ENCODE measurements at places on chromosomes 2 and 18.

DNA sequence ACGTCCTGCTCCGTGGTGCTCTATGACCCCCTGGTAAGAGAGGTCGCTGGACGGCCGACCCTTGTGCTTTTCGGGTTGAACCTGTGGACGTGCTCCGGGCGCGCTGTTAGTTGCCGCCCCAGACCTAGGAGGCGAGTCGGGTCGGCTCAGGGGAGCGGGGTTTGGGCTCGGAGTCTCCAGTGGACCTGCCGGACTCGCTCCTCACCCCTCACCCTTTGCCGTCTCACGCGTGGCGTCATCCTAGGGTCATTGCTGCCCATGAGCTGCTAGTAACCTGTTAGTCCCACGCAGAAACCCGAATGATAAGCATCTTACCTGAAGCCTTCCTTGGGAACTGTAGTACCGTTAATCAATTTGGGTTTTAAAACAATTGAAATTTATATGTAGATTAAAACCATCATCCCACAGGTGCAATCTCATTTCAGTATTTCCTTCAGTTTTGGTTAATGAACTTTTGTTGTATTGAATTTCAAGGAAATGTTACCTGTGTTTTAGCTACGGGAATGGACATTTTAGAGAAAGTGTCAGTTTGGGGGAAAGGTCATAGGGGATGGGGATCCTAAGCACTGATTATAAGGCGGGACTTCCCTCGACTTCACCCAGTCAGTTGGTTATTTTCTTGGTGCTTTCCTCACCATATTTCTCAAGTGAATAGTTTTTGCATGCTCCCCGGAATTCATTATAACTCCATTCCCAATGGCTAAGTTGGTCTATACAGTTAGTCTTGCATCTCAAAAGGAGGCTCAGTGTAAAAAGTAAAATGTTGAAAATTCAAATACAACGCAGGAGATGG, 536 bp downstream of the ELP2 start:
- no peak for DNase-seq
- H3K27ac ChIP-seq: peak overlapping the region; percentile 94
- H3K27me3 ChIP-seq: no peaks in the 10 kb centered on the region
- H3K4me3 ChIP-seq: peak overlapping the region; percentile 95
- peaks cover 56% of the 10 kb centered on the region for H3K4me1 ChIP-seq

- H3K27ac ChIP-seq: no peak overlapping the region
- no peaks in the 10 kb centered on the region for H3K4me1 ChIP-seq
- DNase-seq: no peak
- no peaks in the 10 kb centered on the region for H3K27me3 ChIP-seq
- H3K4me3 ChIP-seq: no peak overlapping the region
Observed at GRCh38 chr2:221924576-221924975, 352.5 kb upstream of the EPHA4 start.

DNA sequence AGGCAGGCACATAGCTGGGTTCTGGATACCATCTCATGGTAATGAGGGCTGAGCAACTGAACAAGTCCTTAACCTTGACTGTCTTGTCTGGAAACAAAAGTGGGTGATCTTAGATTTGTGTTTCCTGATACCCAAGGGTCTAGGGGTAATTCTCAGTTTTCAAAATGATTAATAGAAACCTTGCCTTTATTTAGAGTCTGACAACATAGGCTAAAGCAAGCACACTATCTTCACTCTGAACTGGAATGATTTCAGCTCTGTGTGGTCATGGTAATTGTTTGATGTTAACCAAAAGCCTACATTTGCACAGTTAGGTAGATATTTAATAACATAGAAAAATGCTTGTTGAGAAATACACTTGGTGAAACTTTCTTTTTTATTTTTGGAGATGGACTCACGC, 6.8 kb upstream of the LAMA3 start:
- H3K27ac ChIP-seq: no peak overlapping the region
- H3K36me3 ChIP-seq: no peaks in the 10 kb centered on the region
- peaks cover 67% of the 10 kb centered on the region for H3K27me3 ChIP-seq
- H3K4me3 ChIP-seq: no peak overlapping the region
- H3K4me1 ChIP-seq: no peaks in the 10 kb centered on the region
- no peak for DNase-seq

DNA sequence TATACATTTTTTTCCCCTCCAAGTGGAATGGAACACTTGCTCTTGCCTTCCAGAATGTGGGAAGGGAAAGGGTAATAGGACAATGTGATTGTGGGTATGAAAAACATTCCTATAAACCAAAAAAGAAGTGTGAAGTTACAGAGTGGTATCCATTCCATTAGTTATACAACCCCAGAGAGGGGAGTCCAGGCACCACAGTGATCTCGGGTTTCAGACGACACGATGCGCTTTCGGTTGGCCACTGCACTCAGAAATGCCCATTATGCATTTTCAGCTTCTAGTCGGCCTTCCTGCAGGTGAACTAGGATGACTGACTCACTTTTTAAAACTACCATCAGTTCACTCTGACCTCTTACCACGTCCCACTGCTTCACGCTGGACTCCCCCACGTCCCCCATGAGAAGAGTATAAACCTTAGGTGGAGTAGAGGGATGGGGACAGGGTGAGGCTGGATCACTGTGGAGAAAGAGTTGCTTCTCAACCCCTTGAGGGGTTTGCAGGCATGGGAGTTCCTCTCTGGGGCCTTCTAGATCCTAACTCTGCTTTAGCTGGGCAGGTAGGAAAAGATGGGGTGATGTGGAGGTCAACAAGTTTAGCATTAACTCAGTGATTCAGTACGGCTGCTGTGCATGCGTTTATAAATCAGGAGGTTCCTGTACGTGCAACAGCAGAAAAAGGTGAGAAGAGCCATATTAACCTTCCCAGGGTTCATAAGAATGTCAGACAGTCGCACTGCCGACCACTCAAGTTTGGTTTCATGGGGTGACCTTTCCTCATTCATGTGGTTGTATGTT, 50.5 kb downstream of the ZNF532 start:
- H3K4me3 ChIP-seq: no peak overlapping the region
- H3K36me3 ChIP-seq: no peaks in the 10 kb centered on the region
- H3K27me3 ChIP-seq: peaks cover 12% of the 10 kb centered on the region
- no peak overlapping the region for H3K27ac ChIP-seq
- DNase-seq: no peak
- H3K4me1 ChIP-seq: no peaks in the 10 kb centered on the region

GRCh38 chr18:58247363-58247834, 203.4 kb downstream of the NEDD4L start:
- no peak for DNase-seq
- H3K36me3 ChIP-seq: no peaks in the 10 kb centered on the region
- H3K27ac ChIP-seq: no peak overlapping the region
- no peak overlapping the region for H3K4me3 ChIP-seq
- no peaks in the 10 kb centered on the region for H3K27me3 ChIP-seq

DNA sequence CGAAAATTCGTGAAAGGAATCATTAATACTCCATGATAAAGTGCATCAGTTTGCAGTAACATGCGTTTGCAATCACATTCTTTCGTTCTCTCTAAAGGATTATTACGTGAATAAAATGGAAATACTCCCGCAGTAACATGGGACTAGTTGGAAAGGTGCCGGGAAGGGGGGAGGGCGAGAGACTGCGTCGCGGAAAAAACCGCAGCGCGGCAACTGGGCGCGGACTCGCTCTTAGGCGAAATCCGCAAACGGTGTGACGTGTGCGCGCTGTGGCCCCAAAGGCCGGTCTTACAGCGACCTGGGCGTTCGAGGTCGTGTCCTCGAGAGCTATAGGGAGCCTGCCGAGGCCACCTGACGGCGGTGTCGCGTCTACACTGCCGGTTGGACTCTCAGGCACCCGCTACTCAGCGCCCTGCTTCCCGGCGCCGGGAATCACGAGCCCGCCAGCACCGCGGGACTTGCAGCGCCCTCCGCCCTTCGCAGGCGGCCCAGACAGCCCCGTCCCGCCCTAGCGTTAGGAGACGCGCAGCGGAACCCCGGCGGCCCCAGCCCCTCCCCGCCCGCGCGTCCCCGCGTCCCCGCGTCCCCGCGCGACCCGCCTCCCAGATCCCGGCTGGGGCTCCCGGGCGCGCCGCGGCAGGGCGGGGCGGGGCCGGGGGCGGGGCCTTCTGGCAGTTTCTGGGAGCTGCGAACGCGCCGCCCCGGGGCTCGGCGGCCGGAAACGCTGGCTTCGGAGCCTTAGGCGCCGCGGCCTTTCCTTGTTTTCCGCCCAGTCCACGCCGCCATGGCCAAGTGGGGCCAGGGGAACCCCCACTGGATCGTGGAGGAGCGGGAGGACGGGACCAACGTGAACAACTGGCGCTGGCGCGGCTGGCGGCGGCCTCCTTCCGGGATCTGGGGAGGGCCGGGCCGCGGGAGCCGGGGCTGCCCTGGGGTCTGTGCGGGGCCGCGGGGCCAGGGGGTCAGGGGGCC, 15.1 kb downstream of the C2orf74 start:
- peak; percentile 95 for DNase-seq
- H3K36me3 ChIP-seq: peaks cover 24% of the 10 kb centered on the region
- peaks cover 46% of the 10 kb centered on the region for H3K4me1 ChIP-seq
- peak overlapping the region; percentile 88 for H3K27ac ChIP-seq
- peak overlapping the region; percentile 85 for H3K4me3 ChIP-seq

DNA sequence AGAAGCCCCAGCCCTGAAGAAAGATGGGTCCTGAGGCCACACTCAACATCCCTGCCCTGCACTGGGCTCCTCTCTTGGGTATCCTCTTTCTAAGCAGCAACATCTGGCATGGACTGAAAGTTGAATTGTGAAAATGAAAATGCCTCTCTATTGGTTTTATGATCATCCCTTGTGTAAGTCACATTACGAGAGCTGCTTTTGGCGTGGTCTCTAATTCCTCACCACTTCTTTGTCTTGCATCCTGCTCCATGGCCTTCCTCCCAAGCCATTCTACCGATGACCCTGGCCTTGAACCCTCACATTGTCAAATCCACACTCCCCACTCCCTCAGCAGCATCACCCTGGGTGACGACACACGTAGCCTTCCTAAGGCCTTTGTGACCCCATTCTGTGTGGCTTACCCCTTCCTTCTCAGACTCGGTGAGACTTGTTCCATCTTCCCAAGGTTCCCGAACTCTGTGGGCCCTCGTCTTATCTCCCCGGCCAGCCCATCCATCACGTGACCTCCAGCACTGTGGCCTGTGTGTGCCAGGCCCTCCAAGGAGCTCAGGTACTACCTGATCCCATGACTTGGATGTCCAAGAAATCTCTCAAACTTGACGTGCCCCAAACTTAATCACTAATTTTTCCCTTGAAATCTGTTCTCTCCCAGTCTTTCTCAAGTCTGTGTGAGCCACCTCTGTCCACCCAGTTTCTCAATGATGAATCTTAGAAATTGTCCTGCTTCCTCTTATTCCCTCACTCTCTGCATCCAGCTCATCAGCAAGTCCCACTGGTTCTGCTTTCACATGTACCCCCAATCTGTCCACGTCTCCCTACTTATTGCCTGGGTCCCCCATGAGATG, 194.7 kb upstream of the HS6ST1 start:
- peaks cover 9% of the 10 kb centered on the region for H3K4me1 ChIP-seq
- no peak overlapping the region for H3K27ac ChIP-seq
- no peaks in the 10 kb centered on the region for H3K36me3 ChIP-seq
- H3K4me3 ChIP-seq: no peak overlapping the region
- peaks cover 2% of the 10 kb centered on the region for H3K27me3 ChIP-seq
- DNase-seq: no peak
